GM19239 (cell line): ENCODE measurements at places on chromosomes 13 and 19.
A peak's percentile ranks its signal among the peaks of the same experiment; 100 is the strongest.

- no peak for DNase-seq
Observed at GRCh38 chr19:1047696-1048147, 7.8 kb downstream of the ABCA7 start.

- no peak for DNase-seq
Observed at GRCh38 chr13:65966991-65967451, 1263.1 kb downstream of the PCDH9 start.

DNA sequence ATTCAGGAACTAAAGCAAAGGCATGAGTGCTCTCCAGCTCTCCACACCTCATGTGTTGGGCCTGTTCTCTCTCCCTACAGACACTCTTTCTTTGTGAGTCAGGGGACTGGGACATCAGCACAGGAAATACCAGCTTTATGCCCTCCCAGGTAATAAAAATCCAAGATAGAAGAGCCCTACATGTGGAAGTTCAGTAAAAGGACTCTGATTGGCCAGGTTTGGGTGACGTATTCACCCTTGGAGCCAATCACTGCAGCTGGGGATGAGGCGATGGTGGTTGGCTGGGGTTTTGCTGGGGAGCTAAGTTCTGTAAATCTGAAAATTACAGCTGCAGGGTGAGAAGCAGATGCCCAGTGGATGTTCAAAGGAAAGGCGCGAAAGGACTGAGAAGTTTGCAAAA lies 32.5 kb downstream of the CCDC70 start:
- no peak for DNase-seq

DNA sequence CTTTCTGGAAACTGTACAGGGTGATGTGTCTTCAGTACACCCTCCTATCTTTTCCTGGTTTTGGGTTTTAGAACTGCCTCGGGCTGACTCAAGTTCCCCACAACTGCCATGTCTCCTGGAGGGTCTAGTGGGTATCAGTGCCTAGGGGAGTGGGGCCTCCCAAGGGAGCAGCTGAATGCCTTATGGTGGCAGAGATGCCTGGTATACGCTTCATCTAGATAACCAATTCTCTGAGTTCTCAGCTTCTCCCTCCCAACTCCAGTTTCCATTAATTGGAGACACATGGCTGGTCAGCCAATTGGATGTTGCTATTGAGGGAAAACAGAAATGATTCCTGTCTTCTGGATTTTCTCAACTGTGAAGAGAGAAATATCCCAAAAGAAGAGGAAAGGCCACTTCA lies 12.8 kb downstream of the ZNF439 start:
- no peak for DNase-seq

GRCh38 chr13:111861766-111862366 lies 205.1 kb upstream of the SOX1 start:
- DNase-seq = no peak

GRCh38 chr13:112248862-112249592 lies 127.1 kb upstream of the SPACA7 start:
- no peak for DNase-seq

GRCh38 chr19:5949792-5950305 lies 28.1 kb downstream of the RANBP3 start:
- DNase-seq = no peak

GRCh38 chr13:20209948-20210347 lies 17.2 kb upstream of the GJB2 start:
- DNase-seq = no peak

GRCh38 chr19:55495646-55496349 lies 7.6 kb downstream of the SSC5D start:
- no peak for DNase-seq

DNA sequence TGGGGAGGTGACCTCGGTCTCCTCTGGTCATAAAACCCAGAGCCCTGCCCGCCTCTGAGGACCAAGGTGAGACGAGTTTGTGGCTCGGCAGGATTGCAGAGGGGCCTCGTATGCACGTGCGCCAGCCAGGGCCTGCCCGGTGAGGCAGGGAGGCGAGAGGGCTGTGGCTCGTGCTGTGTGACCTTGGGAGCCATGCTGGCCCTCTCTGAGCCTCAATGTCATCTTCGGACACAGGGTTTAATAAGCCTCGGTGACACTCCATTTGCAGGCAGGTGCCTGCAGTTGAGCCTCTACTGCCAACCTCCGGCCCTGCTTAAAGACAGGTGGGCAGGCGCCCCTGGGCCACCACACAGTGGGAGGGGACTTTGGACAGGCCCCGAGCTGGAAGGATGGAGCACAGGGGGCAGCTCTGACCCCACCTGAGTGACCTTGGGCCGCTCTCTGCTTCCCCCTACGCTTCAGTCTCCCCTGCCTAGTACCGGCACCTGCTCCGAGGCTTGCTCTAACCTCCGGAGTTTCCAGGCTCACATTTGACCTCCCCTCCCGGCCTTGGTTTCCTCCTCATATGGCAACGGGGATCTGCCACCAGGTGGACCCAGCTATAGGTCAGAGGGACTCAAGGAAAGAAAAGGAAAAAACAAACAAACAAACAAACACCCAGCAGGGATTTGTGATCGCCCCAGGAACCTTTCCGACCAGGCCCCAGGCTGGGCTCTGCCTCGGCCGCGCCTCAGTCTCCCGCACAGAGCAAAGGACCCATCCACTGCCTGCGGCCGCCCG lies 3.1 kb downstream of the ZBTB7A start:
- DNase-seq = no peak

DNA sequence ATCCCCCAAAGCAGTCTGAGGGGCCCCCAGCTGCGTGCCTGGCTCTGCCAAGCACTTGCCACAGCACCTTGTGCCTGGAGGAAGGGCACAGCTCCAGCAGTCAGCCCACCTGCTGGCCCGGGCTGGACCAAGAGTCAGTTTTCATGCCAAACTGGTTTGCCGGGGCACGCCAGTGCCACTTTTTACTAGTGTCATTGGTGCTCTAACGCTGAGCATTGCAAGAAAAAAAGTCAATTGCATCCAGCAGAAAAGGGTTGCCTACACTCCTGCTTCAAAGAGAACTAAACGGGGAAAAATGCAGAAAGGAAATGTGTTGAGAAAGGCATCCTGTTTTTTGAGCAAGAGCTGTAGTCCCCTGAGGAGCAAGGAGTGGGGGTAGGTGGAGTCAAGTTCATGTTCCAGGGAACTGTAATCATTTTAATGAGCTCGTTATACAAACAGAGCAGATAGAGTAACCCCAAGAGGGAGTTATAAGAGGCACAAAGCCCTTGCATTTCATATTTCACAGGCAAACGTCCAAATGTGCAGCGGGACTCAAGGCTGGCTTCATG lies 68.4 kb downstream of the F2RL3 start:
- DNase-seq = no peak

DNA sequence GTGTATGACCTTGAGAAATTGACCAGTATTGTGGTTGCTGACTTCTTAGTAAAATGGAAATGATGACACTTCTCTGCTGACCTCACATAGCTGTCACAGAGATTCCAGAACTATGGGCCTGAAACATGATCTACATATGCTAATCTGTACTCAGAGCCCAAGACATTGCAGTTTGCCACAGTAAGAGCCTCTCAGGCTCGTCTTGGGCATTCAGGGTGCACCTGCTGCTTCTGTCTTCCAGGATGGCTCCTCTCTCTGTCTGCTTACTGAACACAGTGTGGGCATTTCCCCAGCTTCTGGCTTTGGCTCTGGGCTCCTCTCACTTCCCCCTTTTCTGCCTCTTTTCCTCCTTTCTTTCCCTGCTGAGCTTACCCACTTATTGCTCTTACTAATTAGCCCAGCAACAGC lies 22.3 kb upstream of the SLC46A3 start:
- no peak for DNase-seq

GRCh38 chr13:46321494-46322225 lies 65.4 kb downstream of the RUBCNL start:
- DNase-seq = peak; percentile 29

- no peak for DNase-seq
Observed at GRCh38 chr13:43650882-43651281, 135.9 kb downstream of the ENOX1 start.

- DNase-seq = peak; percentile 86
Observed at GRCh38 chr19:58558623-58559274, 338 bp upstream of the UBE2M start.

DNA sequence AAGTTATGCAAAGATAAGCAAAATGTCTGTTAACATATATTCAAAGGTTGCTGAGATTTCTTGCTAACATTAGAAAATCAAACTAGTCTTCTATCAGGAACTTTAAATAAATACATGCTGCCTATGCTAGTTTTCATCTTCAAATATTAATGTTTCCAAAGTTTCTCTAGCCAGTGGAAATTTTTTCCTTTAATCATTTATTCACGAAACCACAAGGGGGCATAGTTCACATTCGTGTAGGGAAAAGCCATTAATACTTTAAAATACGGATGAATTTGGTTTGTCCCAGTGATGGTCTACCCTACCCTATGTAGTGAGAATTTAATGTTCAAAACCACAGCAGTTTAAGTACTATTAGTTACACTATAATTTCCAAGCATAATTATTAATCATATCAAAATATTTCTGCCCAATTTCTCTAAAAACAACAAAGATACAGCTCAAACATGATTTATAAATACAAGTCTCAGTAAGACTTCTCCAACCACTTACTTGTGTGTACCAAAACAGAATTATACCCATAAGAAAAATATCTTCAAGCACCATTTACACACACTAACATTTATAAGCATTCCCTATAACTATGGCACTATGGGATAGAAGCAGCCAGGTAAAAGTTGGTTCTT lies 16.2 kb downstream of the NUFIP1 start:
- DNase-seq = no peak

DNA sequence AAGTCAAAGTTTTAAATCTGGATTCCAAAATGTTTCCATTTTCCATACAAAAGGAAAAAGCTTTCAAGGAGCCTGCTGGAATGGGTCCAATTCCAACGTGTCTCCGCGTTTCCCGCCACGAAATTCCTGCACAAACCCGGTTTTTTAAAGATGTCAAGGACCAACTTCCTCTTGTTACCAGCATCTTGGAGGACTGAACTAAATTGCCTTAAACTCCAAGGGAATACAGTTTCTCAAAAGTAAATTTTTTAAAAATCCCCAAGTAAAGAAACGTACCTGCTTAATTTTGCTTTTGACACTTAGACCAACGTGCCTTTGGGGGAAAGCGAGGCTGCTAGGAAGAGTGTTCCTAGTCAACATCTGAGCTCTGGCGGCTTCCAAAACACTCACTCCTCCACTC lies 12.3 kb upstream of the SOX1 start:
- DNase-seq = no peak

DNA sequence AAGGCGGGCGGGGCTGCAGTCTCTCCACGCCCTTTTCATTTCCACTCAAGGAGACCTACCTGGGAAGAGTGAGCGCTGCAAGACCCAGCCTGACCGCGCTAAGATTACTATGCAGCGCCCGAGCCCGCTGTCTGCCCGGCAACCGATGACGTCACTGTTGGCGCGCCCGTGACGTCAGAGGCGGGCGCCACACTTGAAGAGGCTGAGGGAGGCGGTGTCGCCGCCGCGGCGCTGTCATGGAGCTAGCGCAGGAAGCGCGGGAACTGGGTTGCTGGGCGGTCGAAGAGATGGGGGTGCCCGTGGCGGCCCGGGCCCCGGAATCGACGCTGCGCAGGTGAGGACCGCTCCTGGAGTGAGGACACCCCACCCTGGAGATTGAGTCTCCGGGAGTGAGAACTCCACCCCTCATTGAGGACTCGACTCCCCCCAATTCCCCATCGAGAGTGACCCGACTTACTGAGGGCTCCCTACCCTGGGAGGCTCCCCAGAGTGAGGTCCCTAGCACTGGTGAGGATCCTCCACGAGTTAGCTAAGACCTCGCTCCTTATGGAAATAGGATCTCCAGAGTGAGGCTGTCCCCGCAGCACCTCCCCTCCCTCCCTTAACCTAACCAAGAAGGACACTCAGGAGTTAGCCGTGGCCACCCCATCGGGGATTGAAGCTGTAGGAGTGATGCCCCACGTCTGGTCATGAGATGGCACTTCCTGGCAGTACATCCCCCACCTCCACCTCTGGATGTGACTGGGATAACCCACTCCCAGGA lies at the start of gene HAUS5:
Gene HAUS5, plus strand, starts transcription at position 177 of the 763 bp plus-strand sequence. Its CDS starts 60 bp downstream, at position 237.
- peak; percentile 91 for DNase-seq

DNA sequence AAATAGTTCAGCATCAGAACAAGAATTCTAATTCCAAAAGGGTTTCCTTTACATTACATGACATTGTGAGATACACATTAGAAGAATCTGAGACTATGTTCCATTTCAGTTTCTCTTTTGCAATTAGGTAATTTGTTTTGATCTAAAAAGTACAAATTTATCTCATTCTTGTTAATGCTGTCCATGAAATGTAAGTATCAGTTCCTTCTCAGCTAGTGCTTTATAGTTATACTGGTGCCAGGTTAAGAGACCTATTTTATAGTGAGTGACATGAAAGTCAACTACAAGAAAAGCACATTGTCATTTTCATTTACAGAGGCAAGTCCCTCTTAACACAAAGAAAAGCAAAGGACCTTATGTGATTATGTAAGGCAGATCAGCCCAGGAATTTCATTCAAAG lies 43.9 kb downstream of the RCBTB2 start:
- no peak for DNase-seq

- no peak for DNase-seq
Observed at GRCh38 chr19:2173767-2174577, 10.2 kb downstream of the DOT1L start.

GRCh38 chr19:3554254-3555083 lies 2.9 kb downstream of the MFSD12 start:
- DNase-seq = no peak
